ENCODE measurements at places on chromosomes 12 and 14. TPM values are rescaled to one million over a fixed set of nuclear protein-coding genes. Genes with fewer than 3 reads are reported as not detected.

Gene TPCN1
- 41.7 TPM for polyA plus RNA-seq

Gene TBX3
- polyA plus RNA-seq = 18.1 TPM

Gene PMCH
- not detected for polyA plus RNA-seq

Gene TSHR
- 0.12 TPM for polyA plus RNA-seq

Gene SLCO1B3
- polyA plus RNA-seq = 0.12 TPM

Gene SIX1
- polyA plus RNA-seq = 0.79 TPM

Gene ITGA7
- polyA plus RNA-seq = 71.2 TPM

Gene ESR2
- polyA plus RNA-seq = 0.22 TPM

Gene GRIP1
- 0.63 TPM for polyA plus RNA-seq

Gene FAIM2
- polyA plus RNA-seq = 0.19 TPM

Gene SSPN
- 13.6 TPM for polyA plus RNA-seq

Gene PIWIL1
- not detected for polyA plus RNA-seq

Gene MYF6
- 0.18 TPM for polyA plus RNA-seq

Gene KCNMB4
- polyA plus RNA-seq = 0.58 TPM

Gene FAM181A
- not detected for polyA plus RNA-seq

Gene IKZF4
- polyA plus RNA-seq = 1.5 TPM

Gene SERPINA10
- not detected for polyA plus RNA-seq

Gene POLE2
- polyA plus RNA-seq = 1.4 TPM

All from adipose tissue (tissue), 3 donors.